ENCODE measurements at places on chromosomes 6 and 20.

DNA sequence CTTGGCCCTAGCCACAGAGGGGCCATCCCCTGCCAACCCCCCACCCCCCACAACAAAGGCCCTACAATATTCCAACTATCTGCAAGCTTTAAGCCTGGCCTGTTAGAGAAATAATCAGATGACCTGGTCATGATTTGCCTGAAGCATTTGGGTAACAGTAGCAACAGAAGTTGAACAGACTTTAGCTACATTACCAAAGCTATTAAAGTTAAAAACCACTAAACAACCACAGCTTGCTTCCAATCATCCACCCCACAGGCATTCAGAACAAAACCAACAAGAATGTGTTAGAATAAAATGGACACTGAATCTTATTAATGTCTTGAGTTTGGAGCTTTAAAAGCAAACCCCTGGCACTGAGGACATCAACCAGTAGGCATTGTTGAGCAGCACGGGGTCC, 250.9 kb downstream of the LRFN2 start:
- DNase-seq = no peak

DNA sequence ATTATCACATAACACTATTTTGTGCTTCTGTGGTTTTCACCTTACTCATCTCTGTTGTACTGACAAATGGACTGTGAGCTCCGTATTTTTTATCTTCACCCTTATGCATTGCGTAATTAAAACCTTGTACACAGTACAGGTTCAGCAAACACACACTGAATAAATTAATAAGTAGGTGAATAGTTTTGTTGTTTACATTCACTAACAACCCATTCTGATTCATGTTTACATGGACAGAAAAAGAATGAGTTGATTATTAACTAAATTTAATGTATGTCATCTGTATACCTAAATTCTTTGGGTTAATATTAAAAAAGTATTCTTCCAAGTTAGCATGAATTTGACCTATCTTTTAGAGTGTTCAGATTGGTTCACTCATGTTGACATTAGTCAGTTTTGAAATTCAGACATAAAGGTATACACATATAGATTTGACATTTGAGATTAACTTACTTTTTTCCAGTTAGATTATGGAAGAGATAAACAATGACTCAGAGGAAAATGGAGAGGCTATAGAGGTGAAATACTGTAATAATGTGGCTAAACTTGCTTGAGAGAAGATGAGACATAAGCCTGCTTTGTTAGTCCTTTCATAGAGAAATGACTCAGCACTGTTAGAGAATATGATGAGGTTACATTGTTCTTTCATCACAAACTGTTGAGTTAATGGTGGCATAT, 541.7 kb upstream of the FLRT3 start:
- no peak for DNase-seq

GRCh38 chr6:16688984-16689636, 72.2 kb downstream of the ATXN1 start:
- no peak for DNase-seq

DNA sequence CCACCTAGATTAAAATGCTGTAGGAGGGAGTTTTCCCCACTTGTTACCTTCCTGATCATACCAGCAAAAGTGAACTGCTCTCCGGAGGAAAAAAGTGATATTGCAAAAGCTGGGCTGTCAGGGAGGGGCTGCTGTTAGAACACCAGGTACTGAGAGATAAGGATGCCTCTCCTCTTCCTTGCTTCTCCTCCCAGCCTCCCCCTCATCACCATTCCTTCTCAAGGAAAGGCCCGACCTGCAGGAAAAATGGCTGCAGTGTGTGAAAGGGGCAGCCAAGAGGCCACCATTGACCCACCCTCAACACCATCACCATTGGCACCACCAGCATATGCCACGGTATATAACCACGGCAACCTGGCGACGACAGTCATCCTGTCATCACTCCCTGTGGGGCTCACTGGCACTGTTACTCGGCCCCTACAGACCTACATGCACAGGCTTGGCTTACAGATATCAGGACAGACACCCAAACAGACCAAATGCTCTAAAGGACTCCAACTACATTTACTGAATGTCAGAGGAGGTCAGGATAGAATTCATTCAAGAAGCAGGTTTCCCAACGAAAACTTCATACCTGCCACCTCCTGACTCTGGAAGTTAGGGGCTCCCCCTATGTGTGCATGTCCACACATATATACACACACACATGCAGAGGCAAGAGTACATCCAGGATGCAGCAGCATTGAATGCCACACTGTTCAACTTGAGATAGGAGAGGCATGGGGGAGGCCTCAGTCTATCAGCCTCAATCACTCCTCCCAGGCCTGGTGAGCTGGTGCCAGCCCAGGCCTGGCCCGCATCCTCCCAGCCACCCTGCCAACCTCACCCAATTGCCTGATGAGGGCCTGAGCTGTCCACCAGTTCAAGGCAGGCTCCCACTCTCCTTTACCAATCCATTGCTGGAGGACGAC, 13.9 kb upstream of the MDGA1 start:
- DNase-seq = no peak

DNA sequence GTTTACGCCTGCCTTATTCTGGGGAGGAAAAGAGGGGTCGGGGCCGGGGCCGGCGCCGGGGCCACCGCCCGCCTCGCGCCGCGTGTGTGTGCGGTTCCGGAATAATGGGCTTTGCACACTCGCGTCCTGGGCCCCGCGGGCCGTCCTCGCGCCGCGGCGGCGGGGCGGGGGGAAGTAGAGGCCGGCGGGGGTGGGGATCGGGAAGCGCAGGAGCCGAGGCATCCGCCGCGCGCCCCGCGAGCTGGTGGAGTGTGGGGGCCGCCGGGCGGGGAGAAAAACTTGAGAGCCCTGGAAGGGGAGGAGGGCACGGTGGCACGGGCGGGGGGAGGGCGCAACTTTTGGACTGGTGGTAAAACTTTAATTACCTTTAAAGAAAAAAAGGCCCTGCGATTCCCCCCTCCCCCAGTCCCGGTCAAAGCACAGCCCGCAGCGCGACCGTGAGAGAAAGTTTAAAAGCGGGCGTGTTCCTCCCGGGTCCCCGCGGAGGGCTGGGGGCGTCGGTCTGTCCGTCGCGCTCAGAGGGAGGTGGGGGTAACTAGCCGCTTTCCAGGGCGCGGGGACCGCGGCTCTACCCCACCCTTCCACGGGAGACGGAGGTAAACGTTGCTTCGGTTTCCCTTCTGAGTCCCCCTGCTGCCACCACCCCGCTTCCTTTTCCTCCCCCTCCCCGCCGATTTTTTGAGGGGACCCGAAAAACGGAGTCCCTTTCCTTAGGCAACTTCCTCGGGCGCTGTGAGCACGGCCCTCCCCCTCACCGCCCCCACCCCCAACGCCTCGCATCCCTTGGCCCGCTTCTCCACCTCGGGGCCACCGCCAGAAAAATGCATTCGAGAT, 1.9 kb downstream of the L3MBTL3 start:
- peak; percentile 47 for DNase-seq

DNA sequence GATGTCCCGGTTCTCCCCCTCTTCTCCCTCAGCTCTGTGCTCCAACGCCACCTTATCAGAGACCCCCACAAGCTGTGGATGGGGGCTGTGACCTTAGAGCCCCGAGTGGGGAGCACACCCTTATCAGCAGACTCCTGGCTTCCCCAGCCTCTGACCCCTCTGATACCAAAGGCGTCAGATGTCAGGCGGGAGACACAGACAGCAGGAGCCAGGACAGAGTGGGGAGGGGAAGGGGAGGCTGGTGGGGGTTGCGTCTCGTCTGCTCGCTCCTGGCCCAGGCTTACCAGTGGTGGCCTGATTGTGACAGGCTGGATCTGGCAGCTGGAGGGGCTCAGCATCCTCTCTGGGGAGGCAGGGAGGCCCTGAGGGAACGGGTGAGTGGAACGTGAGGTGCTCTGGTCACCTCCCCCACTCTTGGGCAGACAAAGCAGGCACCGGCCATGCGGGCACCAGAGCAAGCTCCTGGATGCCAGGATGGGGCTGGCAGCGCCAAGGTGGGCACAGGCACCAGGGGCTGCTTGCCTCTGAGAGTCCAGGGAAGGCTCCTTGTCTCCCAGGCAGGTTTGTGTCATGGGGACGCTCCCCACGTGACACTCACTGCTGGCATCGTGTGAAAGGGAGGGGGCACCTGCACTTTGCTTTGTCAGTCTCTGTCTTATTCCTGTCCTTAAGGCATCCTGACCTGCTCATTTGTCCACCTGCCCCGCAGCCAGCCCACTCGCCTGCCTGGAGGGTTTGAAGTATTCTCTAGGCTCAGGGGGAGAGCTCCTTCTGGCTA, 27.8 kb upstream of the GATA5 start:
- no peak for DNase-seq

DNA sequence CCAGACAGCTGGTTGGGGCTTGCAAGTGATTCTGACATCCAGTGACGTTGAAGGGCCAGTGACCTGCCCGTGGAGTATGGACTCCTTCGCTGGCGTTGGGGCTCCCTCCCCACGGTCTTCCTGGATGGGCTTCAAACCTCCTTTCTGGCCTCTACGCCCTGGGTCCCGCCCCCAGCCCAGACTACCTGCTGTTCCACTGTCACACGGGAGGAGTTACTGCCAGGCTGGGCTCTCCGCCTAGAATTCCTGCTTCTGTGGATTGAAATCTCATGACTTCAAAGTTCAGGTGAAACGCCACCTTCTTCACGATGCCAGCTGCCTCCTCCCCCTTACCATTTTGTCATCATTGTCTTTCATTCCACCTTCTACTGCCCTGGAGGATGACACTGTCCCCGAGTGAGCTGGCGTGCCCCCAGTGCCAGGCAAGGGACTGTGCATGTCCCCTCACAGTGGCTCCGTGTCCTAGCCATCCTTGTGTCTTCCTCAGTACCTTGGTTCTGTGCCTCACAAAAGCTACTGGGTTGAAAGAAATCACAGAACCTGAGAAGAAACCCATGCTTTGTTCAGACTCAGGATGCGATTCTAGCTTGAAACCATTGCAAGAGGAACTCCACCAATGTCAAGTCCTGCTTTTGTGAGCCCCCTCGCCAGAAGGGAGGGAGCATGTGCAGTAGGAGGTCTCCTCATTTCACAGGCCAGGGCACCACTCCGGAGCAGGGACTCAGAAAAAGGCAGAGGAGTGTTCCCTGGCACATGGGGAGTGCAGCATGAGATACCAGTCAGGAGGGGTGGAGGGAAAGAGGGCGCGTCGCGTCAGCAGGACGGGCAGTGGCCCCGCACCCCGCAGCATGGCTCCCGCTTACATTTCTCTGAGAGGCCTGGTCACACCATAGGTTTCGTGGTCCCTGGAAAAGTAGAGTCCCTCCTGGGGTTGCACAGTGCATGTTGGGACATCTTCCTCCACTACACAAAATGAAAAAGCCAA, 11.0 kb upstream of the IRF4 start:
- no peak for DNase-seq

DNA sequence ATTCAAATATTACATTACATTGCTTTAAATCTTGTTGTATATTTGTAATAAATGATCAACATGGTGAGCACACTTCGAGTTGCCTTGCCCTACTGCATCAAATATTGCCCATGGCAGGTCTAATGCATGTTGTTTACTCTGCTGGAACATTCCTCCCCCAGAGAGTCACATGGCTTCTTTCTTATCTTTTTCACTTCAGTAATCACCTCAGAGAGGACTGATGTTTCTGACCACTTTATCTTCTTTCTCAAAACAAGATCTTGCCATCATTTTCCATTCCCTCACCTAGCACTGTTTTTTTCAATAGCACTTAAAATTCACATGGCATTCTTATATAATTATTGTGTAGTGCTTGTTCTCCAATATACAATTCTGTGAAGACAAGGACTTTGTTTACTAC, 243.5 kb upstream of the THEMIS start:
- DNase-seq = no peak

- no peak for DNase-seq
These were observed 557.8 kb downstream of the HACE1 start for GRCh38 chr6:104301951-104302350.

DNA sequence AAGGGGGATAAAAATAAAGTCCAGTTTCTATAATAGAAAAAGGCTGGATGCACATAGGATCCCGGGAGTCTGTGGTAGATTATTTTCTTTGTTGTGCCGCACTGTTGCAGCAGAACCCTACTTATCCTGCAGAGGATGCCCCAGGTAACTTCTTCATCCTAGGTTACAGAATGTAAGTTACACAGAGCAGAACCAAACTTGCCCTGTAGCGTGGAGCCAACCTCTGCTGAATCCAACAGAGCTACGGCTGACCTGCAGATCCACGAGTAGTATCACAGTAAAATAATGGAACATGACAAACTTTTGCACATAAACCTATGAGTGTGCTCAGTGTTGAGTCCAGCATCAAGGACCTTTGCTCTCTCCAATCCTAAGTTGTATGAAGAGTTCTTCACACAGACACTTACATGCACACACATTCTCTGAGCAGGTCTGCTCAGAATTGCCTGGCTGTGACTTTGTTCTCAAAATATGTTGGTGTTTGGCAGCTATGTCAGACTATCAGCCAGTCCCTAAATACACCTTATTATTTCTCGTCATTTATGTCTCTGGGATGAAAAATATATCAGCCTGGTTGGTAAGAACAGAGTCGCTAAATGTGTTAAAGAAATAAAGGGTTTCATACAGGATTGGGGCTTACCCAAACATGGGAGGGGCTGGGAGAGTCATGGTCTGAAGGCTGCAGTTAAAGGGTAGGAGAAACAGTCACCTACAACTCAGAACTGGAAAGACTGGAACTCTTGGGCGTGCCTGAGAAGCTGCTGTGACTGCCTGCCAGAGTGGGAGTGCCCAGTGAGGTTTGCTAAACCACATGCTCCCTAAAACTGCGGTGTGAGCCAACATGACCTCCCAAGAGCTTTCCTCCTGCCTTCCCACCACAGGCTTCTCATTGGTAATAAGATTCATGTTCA, 165.1 kb upstream of the SLC24A3 start:
- DNase-seq = peak; percentile 88

GRCh38 chr6:36028877-36029324, 1.3 kb downstream of the MAPK14 start:
- DNase-seq = peak; percentile 69

Data from ureter (tissue), 1 donor.